AG04449 (cell line): ENCODE measurements at places on chromosomes 2 and 18.

DNA sequence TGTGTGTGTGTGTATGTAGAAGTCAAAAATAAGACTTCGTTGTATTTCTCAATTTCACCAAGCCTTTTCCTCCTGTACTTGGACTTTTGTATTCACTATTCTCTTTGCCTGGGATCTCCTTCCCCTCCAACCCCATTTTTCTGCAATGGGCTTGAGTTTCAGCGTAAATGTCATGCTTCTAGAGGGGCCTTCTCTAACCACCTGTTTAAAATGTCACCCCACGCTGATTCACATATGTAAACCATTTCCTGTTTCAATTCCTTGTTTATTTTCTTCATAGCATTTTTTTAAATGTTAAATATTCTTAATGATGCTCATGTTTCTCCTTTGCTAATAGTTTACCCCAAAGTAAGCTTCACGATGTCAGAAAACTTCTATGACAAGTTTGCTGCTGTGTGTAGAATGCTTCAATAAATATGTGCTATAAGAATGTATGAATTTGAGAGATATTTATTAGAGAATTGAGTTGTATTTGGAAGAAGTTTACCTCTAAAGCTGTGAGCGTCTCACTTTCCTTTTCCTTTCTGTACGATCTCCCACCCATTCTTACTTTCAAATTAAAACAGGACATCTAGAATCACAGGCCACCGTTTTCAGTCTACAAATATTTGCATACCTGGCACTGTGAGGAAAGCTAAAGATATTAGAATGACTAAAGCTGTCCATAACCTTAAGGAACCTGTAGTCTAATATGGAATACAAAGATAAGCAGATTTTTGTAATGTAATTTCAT, 762.4 kb downstream of the LRRTM4 start:
- DNase-seq, result no peak

- DNase-seq, result no peak
These were observed 165.5 kb downstream of the GLI2 start for GRCh38 chr2:120901201-120901600.

- DNase-seq, result no peak
These were observed 95.6 kb upstream of the PDE1A start for GRCh38 chr2:182522405-182522896.

DNA sequence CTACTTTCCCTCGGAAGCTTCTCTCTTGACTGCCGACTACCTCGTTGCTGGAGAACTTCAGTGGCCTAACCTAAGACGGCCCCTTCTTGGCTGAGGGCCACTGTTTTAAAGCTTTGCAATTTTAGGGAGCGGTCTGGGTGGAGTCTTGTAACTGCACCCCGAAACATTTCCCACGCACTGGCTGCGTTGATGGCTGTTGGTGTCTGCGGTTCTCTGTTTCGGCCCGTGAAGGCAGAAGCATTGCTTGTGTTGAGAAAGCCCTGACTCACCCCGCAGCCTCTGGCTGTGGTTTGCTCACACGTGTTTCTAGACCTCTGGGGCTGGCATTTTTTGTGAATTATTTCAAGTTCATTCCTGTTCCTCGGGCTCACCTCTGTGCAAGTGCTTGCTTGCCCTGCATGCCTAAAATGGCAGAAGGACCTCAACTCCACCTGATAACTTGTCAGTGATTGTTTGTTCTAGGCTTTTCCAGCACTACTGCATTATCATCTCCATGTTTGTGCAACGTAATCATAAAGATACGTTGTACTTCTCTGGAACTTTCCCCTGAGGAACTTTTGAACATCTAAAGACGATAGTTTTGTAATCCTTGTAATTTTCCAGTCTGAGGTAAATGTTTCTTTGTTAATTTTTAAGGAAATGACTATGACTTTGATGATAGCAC, 94.2 kb upstream of the DLX2 start:
- peak; percentile 16 for DNase-seq

DNA sequence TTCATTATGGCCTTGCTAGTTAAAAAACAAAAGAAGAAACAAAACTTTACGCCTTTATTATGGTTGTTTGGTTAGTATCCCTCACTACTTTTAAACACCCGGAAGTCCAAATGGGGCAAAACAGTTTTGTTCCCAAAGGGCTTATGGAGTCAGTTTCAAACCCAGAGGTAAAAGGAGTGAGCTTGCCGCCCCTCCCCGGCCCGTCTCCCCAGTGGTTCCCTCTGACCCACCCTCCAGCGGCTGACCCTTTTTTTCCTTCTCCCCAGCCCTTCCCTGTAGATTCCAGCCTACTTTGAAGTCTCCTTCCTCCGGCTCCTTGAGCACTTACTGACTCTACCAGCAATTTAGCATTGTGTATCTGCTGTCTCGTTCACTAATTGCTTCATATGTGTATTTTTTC, 209.2 kb downstream of the ICOS start:
- no peak for DNase-seq

GRCh38 chr2:13212115-13212514, 495.4 kb downstream of the TRIB2 start:
- DNase-seq, result no peak

DNA sequence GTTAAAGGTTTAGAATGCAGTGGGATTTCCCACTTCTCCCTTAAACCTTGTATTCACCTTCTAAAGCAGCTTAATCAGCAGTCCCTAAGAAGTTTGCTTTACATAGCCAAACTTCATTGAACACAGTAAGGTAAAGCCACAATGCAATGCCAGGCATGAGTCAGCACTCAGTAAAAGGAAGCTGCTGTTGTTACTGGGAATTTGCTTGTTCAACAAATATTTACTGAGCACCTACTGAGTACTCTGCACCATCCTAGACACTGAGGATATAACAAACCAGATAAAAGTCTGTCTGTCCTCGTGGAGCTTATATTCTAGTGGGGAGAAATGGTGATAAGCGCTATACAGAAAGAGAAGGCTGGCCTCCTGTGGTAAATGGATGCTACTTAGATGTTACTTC, 162.7 kb downstream of the PKP4 start:
- DNase-seq, result no peak

DNA sequence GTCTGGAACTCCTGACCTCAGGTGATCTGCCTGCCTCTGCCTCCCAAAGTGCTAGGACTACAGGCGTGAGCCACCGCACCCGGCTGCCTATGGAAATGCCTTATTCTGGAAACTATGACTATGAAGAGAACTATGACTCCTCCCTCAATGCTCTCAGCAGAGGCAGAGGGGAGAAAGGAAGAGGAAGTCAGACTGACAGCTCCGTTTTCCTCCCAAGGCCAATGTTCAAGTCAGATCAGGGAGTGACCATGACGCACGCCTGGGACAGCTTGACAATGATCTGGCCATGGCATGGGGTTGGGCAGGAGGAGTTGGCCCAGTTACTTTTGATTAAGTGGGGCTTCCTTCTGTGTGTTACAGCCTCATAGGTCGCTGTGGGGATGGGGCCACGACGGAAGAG, 44.3 kb upstream of the MRPL33 start:
- no peak for DNase-seq

GRCh38 chr18:40124107-40124506, 1830.9 kb upstream of the PIK3C3 start:
- no peak for DNase-seq

- no peak for DNase-seq
These were observed 99.5 kb downstream of the GALNT13 start for GRCh38 chr2:153971250-153971649.

- DNase-seq, result no peak
These were observed 188.4 kb downstream of the MYO5B start for GRCh38 chr18:50006470-50007046.

- no peak for DNase-seq
These were observed 537 bp downstream of the AGFG1 start for GRCh38 chr2:227472265-227473121.

- DNase-seq, result no peak
These were observed 52.6 kb downstream of the CIB4 start for GRCh38 chr2:26588576-26588975.
